ENCODE measurements at places on chromosomes 5 and 9. TPM values are rescaled to one million over a fixed set of nuclear protein-coding genes. Genes with fewer than 3 reads are reported as not detected.

GRCh38 chr9:101387871-101388506 lies 3.2 kb upstream of the BAAT start:
- DNase-seq, result no peak

DNA sequence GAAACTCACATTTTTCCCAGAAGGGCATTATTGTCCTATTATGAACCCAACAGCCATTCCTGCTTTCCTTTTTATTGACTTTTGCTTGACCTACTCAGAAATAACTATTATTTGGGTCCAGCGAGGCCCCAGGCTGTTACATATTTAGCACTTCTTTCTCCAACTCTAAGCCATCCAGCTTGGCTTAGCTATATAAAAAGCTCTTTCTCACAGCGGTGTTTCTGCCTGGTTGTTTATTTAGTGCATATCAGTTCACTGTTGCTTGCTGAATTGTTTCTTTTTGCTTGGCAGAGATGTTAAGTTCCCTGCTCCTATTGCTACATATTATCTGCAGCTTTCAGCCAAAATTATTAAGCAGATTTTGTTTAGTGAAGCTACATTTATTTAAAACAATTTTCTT lies 1156.8 kb upstream of the SEMA6A start:
- no peak for DNase-seq

The CCDC192 gene
- total RNA-seq, result not detected

The SMIM33 gene
- not detected for total RNA-seq
